Inflammatory macrophage treated with lipopolysaccharide for 1 hour (primary cell): ENCODE measurements at places on chromosomes 5 and 9.

- DNase-seq = no peak
These were observed 125.1 kb downstream of the TTLL11 start for GRCh38 chr9:121968056-121968455.

- DNase-seq = peak; percentile 88
These were observed 118.1 kb upstream of the CCDC112 start for GRCh38 chr5:115414406-115415142.

DNA sequence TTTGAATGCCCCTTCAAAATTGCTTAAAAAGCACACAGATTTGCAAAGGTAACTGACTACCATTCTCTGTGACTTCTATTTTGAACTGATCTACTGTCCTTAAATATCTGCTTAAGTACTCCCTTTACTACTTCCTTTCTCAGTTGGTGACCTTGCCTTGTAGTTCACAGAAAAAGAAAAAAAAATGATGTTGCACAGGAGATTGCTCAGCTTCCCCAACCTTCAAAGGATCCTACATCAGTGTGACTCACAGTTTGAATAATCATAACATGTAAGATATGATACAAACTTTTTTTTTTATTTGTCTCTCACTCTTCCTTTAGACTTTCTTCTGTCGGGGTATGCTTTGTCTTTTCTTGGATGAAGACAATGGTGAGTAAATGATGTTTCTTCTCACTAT, 1029.6 kb downstream of the CDH12 start:
- DNase-seq = no peak

GRCh38 chr5:101009758-101010519, 106.9 kb upstream of the ST8SIA4 start:
- no peak for DNase-seq

GRCh38 chr9:1154739-1155138, 104.6 kb downstream of the DMRT2 start:
- DNase-seq = no peak

GRCh38 chr5:68303038-68303738, 87.6 kb downstream of the PIK3R1 start:
- DNase-seq = no peak

GRCh38 chr5:54643685-54644106, 126.1 kb downstream of the SNX18 start:
- DNase-seq = peak; percentile 77

DNA sequence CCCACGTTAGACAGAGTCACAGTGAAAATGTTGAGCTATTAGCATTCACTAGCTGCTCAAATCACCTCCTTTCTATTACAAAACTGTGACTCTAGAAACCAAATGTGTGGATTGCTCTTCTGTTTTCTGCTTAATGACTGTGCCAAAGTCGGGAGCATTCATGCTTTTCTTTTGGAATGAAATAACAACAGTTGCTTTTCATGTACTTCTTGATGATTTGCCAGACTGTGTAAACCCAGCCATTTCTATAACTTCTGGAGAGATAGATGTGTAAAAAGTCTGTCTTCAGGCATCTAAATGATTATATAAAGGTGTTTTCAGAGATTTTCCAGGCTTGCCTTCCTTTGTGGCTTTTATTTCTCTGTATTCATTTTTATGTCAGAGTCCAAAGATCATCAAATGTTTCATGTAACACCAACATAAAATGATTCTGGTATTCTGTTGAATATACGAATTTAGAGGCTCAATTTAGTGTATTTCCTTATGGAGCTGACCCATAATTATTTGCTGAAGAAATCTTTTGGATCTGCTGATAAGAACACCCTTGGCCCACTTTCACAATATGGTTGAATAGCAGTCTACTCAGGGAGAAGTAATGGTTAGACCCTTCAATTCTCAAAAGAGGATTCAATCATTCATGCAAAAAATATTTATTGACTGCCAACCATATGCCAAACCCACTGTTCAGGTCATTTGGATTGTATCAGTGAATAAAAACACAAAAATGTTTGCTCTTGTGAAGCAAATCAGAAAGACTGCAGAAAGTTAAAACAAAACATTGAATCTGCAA, 581.2 kb downstream of the CDH18 start:
- DNase-seq = no peak

DNA sequence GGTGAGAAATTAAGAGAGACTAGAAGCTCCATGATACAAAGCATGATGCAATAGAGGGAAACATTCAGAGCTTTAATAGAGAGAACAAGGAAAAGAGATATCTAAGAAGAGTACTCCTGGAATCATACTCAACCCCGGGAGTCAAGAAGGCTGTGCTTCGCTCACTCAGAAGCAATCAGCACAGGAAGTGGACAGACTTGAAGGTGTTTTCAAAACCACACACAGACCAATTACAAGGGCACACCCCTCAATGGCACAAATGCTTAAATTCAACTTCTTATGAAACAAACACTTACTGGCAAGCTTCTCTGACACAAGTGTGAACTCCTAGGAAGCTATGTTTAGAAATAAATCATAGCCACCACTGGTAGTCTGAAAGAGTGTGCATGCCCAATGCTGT, 462.3 kb downstream of the GABRG2 start:
- DNase-seq = no peak
